ENCODE measurements at places on chromosomes 2 and 18.

DNA sequence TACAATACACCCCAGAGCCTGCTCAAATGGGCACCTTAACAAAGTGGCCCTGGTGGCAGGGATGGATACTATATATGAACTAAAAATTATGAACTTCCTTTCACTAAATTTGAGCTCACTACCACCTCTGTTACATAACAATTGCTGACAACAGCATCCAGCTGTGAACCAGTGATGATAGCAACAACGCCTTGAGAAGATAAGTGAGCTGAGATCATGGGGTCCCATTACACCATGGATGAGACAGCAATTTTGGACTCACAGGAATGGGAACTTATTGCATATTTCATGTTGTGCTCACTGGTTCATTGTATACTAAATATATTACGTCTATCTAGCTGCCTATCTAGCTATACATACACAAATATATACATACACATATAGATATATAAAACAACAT is 16.9 kb upstream of the ALMS1 start:
- DNase-seq = no peak

- DNase-seq = no peak
Observed at GRCh38 chr2:225637259-225637658, 237.7 kb downstream of the NYAP2 start.

DNA sequence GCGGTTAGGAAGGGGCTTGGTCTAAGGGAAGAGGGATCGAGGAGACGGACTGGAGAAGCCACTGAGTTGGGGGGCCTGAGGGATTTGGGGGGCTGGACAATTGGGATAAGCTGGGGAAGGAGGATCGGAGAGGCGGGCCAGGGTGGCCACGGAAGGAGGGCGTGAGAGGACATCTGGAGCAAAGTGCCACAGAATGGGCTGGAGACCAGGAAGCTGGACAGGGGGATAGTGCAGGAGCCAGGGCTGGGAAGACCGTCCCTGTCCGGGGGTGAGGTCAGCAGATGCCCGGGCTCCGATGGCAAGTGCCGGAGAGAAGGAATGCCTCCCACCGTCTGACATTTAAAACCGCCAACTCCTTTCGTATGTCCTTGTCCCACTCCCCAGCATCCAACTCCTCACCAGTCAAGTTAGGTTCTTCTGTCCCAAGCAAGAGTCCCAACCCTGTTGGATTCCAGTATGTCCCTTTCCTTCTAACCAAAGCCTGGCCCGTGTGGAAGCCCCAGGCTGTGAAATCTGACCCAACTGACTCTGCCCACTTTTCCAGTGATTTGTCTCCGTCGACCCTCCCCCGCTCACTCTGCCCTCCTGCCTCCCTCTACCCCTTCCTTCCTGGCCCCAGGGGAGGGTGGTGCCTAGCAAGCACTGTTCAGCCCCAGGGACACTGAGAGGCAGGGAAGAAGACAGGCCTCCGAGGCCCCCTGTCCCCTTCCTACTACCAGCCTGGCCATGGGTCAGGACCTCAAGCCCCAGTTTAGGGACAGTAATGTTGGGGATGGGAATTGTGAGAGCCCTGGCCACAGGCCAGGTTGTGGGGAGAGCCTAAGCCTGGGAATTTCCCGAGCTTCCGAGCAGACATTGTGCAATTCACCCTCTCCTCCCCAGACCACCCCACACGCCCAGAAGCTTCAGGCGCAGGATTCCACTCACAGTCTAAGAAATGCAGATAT is 31.5 kb upstream of the TMBIM1 start:
- no peak for DNase-seq

DNA sequence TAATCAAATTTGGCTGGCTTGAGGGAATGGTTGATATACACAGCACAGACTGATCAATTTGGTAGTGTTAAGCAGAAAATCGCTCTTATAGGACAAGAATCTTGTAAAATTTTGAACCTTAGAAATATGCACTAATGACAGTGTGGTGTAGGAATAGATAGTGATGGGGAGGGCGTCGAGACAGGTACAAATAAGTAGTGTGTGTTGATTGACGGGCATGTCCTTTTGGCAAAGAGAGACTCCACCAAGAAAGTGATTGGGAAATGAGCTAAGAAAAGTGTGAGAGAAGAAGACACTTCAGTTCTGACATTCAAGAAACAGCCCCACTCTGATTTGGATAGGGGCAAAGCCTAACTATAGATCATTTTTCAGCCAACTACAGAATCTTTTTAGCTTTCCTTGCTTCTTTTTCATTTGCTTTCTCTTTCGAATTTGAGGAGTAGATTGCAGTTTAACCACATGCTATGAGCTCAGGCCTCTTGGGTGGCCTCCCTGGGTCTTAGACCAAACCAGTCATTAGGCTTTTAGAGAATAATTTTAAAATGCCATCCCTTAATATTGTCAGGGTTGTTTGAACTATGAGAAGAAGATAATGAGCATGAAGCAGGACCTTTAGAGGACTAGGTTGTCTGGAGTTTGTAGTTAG is 127.1 kb downstream of the CERS6 start:
- no peak for DNase-seq

- no peak for DNase-seq
Observed at GRCh38 chr2:172195836-172196376, 93.2 kb upstream of the DLX2 start.
